Activated T-cell treated with anti-CD3 and anti-CD28 coated beads for 1 hour (primary cell): ENCODE measurements at places on chromosomes 5 and 9.

GRCh38 chr5:90473396-90474234 lies 956 bp downstream of the MBLAC2 start:
- DNase-seq, result no peak

- DNase-seq, result no peak
These were observed 155.0 kb upstream of the PTGER4 start for GRCh38 chr5:40524677-40525076.

GRCh38 chr5:75202935-75203334 lies 33.7 kb downstream of the ANKRD31 start:
- DNase-seq, result no peak

DNA sequence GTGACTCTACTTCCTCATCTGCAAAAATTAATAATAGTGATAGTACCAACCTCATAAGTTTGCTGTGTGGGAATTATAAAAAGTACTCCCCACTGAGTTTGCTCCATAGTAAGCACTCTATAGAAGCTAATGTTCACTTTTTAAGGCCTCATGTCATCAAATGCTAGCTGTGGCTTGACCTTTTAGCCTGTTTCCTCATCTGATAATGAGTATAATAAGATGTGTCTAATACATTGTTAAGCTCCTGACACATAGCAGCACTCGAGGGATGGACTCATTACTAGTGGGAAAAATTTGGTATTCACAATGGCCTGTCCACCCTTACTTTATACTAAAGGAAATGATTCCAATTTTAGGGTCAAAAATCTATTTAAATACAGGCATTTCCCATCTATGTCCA lies 26.1 kb upstream of the CAST start:
- no peak for DNase-seq

DNA sequence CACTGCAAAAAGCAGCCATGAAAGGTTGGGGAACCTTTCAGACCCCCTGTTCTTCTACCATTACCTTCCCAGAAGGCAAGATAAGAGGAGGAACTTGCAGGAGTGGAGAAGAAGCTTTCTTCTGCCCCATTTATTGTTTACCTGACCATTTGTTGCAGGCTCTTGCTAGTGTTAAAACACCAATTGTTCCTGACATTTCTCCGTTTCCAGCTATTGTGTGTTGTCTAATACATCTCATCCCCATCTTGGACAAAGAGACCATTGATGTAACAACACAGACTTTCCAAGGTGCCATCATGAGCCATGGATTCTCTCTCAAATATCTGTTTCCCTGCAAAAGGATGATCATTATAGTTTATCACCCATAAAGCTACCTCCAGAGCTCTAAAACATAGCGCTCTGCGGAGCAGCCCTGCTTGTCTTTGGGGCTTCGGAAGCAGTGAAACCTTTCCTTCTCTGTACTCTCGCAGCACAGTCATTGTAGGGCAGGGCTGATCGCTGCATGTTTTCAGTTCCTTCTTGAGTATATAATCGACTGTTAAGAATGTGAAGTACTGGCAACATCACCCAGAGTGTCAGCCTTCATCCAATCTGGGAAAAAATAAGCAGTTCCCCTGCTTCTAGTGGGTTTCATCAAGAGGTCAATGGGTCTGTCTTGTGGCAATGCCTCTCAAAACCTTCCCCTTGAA lies 680.0 kb downstream of the SEMA5A start:
- DNase-seq, result no peak

GRCh38 chr9:110999379-110999778 lies 38.9 kb downstream of the LPAR1 start:
- no peak for DNase-seq

DNA sequence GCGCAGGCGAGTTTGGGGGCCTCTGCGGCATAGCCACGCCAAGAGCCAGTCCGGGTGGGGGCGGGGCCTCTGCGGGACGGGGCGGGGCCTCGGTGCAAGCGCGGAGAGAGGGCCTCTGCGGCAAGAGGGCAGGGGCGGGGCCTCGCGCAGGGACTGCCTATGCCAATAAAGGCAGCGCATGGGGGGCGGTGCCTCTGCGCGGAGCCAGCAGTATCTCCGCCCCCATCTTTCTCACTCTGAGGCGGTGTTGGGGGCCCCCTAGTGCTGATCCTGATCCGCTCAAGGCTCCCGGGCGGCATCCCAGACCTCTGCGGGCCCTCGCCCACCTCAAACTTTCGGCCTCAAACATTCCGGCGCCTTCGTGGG lies 9.2 kb upstream of the GPRIN1 start:
- peak; percentile 52 for DNase-seq

GRCh38 chr5:79261897-79262296 lies 26.0 kb downstream of the JMY start:
- no peak for DNase-seq

DNA sequence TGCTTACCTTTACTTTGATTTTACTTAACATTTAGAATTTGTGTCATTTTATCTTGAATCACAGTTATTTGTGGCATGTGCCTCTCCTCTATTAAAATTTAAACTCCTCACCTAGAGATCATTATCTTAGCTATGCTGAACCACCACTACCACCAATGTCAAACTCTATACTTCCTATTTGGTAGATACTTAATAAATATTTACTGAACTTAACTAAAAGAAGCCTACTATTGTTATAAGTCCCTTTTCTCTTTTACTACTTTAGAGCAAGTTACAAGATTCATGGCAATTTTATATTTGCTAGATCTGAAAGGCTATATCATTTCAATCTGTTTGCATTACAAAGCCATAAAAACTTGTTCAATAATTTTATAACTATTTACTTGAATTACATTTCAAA lies 273.3 kb upstream of the CCNH start:
- no peak for DNase-seq

DNA sequence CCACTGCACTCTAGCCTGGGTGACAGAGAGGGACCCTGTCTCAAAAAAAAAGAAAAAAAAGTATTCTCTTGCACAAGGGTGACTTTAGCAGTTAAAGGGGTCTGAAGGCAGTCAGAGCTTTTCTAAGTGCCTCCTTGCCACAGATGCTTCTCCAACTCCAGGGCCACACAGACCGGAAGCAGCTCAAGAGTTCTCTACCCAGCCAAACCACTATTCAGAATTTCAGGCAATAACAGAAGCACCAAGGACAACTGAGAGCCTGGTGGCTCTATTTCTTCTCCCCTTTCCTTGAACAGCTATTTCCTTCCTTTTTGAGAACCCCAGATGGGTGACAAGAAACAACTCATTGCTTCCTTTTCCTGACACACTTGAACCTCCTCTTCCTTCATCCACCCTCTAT lies 2.2 kb downstream of the FAM219A start:
- no peak for DNase-seq

- no peak for DNase-seq
These were observed 27.7 kb upstream of the GGTA1 start for GRCh38 chr9:121527371-121527770.

DNA sequence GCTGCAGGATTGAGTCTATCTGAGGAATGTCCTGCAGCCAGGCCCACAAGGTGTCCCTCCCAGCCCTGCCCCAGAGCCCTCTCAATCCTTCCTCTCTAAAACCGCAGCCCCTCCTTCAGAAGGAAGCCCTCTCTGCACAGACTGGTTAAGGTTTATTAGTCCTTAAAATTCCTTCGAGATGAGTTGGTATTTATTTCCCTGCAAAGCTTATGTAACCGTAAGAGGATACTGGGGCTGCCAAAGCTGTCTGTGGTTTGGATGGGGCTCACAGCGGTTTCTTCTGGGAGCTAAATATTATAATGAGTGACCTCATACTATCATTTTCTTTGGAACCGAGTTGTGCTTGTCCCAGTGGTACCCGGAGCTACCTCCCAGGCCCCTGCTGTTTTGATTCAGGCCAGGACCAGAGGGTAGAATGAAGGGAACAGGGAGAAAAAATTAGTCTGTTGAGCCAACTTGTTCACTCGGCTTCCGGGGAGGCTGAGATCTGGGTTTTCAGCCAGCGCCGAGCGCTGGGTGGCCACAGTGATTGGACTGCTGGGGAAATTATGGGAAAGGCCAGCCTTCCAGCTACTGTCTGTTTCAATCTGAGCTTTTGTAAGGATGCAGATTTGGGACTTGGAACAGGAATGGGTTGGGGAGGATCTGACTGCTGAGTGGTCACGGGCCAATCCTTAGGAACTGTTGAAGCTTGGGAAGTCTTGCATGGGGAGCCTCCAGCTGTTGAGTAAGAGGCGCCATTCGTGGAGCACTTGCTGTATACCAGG lies 107.5 kb downstream of the NDFIP1 start:
- no peak for DNase-seq
